ENCODE measurements at places on chromosomes 11 and 22.
A peak's percentile ranks its signal among the peaks of the same experiment; 100 is the strongest.

GRCh38 chr22:41347066-41347859, 34.5 kb upstream of the TEF start:
- DNase-seq = no peak

GRCh38 chr11:8806974-8807373, 104.0 kb upstream of the AKIP1 start:
- no peak for DNase-seq

DNA sequence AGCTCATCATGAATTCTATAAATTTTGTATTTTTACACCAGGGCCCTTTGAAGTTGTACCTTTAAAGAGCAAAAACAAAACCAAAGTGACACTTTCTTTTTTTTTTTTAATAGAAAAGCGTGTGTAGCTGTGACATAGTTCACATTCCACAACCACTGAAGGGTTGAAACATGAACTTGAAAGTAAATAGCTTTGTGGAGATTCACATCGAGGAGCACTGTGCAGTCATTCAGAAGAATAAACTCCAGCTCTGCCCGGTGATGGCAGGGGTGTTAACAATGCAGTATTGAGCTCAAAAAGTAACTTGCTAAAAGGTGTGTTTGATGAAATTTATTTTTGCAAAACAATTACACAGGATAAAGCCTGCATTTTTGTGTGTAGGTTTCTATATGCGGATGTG, 1166.2 kb downstream of the TBC1D22A start:
- DNase-seq = no peak

- no peak for DNase-seq
Observed at GRCh38 chr22:45429981-45430775, 16.7 kb downstream of the RIBC2 start.

DNA sequence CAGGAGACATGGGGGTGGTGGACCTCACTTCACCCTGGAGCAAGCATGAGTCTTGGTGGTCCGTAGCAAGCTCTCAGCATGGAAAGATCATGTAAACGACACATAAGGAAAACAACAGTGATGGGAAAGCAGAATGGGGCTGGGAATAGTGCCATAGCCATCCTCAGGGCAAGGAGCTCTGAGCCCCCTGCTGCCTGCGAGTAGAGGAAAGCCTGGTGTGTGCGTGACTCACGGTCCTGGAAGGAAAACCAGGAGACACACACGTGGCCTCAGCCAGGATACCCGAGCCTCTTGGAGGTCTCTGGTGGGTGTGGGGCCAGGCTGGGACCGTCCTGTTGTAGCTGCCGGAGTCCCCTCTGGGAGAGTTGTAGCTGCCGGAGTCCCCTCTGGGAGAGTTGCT, 12.4 kb downstream of the SHANK3 start:
- DNase-seq = no peak

GRCh38 chr11:114499756-114500155, 59.9 kb downstream of the NXPE1 start:
- DNase-seq = no peak

DNA sequence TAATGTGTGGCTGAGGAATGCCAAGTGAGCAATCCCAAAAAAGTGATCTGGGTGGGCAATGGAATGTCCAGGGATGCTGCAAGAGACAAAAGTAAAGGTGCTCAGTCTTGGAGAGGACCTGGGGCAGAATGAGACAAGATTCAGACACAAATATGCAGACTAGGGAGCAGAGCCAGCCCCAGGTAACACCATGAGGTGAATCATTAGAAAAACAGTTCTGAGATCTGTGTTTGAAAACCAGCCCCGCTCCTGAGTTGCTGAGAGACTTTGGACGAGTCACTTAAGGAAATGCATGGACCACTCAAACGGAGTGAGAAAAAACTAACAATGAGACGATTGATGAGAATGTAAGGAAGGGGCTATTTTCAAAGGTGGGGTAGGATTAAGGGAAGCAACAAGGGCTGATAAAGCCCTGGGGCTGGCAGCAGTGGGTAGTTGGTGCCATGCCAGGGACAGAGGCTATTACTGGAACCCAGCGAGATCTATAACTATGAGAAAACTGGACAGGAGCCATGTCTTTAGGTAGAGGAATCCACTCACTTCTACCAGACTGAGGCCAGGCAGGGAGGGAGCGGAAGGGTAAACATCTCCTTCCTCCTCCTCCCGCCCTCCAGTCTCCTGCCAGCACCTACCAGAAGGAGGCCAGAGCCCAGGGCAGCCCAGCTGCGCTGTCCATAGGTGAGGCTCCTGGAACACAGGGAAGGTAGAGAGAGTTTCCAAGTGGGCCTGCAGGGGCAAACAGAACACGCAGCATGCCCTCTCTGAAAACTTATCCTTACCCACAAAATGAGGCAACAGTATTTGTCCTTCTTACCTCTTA, 130.4 kb upstream of the TEAD1 start:
- DNase-seq = no peak

- DNase-seq = no peak
Observed at GRCh38 chr11:85889676-85890579, 34.7 kb downstream of the CCDC83 start.

GRCh38 chr11:117501237-117501898, 173.7 kb downstream of the CEP164 start:
- DNase-seq = no peak

DNA sequence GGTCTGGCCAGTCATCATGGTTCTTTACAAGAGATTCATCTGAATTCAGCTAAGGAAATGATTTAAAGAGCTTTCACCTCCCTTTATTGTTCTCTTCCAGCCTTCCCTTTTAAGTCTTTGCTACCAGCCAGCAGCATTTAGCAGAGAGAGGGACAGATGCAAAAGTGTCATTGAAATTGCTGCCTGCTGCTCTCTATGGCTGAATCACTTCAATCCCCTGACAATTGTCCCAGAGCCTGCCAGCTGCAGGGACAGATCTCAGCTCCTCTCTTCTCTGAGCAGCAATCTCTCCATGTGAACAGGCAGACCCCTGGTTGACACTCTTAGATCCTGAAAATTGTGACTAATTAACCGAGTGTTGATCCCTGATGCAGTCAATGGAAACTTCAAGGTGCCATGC, 816.9 kb upstream of the CCDC90B start:
- no peak for DNase-seq

DNA sequence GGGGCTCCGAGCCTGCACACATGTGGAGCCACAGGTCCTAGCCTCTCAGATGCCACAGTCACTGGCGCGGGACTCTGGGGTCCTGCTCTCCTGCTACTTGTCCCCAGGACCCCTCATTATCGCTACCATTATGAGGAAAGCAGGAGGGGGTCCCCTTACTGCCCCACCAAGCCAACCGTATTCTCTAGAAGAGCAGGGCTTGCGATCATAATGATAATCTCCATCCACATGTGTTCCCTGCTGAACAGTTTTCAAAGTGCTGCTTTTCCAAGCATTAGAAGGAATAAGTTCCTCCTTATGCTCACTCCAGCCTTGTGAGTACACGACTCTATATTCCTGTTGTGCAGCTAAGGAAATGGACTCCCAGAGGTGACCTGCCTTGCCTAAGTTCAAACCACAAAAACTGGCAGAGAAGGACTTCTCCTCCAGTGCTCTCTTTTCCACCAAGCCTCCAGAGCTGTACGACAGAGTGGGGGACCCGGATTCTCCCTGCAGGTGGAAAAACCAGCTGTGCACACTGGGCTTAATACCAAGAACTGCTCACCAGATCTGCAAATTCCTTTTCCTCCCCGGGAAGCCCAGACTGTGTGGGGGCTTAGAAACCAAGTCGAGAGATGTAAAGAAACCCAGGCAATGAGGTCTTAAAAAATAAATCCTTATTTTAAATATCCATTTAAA, 92.8 kb upstream of the DRD2 start:
- DNase-seq = peak; percentile 85

DNA sequence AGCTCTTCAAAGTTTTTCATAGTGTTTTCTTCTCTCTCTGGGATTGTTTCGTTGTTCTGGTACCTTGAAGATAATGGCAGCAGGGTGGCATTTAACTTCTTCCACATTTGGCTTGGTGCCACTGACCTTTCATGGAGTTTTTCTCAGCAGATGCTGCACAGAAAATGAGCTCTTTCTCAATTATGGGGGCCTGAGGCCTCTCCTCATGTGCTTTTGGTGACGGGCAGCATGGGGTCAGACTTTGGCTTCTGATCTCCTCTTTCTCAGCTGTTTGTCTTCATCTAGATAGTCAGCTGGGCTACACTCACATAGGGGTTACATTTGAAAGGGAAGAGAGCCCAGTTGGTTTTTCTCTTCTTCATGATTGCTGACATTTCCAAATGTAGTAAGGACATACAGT, 76.3 kb downstream of the FAT3 start:
- no peak for DNase-seq

DNA sequence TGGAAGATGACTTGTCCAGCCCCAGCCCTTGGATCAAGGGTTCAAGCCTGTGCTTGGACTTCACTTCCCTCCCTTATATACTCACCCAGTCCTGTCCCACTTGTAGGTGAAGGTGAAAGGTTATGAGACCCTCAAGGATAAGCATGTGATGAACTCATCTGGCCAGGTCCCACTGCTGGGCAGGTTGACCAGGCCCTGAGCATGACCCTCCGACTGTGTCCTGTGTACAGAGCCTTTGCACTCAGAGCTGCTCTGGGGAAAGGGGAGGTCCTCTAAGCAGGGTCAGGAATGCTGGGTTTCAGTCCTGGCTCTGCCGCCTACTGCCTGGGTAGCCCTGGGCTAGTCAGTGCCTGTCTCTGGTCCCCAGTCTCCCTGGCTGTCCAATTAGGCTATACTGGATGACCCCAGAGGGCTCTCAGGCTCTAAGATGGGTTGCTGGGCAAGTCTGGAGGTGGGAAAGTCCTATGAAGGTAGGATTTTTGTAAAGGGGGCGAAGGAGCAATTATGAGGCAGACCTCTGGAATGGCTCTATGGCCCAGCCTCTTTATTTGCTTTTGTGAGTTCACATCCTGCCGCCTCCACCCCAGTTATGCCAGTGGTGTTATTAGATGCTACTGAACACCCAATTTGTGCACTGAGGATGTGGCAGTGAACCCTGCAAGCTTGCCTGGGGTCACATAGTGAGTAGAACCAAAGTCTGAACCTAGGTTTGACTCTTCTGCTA, 14.1 kb downstream of the DGAT2 start:
- no peak for DNase-seq

Measured in muscle of back (tissue), 13 donors.